ENCODE measurements at places on chromosomes 13 and 19. TPM values are rescaled to one million over a fixed set of nuclear protein-coding genes. Genes with fewer than 3 reads are reported as not detected.

The SLC27A1 gene
- 27.8 TPM for total RNA-seq

DNA sequence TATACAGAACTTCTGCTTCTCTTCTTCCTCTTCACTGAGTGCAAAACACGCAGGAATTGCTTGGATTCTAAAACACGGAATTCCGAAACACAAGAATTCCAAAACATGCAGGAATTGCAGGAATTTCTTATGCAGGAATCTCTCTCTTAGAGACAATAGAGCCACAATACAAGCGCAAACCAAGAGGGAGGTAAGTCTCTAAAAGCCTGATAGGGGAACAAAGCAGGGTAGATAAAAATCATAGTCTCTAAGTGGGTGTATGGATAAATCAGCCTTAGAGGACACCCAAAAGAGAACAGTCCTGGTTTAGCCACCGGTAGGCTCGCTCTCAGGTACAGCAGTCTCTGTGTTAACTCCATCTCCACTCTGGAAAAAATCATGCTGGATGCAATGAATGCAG lies 112.9 kb downstream of the LHFPL6 start:
- DNase-seq: no peak

- no peak for DNase-seq
Observed at GRCh38 chr13:31997641-31998040, 33.9 kb upstream of the FRY start.

- no peak for DNase-seq
Observed at GRCh38 chr19:33110137-33110910, 21.6 kb upstream of the WDR88 start.

The IQCN gene
- total RNA-seq: 4.9 TPM

- no peak for DNase-seq
Observed at GRCh38 chr13:103514619-103515018, 448.4 kb upstream of the SLC10A2 start.
